Mesendoderm (in vitro differentiated cells): ENCODE measurements at places on chromosomes 1 and 21.

DNA sequence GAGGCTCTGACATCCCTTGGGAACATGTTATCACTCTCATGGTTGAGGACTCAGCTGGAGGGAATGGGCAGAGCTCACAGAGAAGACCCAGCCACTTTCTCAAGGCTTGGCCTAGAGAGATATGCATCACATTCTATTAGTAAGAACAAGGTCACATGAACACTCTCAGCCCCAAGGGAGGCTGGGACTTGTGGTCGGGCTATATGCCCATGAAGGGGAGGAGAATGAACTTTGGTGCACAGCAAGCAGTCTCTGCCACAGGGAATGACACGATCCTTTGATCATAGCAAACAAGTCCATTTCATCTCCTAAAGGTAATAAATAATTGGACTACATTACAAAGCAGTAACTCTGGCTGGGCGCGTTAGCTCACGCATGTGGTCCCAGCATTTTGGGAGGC lies 105.7 kb downstream of the SYF2 start:
- peak; percentile 31 for DNase-seq

DNA sequence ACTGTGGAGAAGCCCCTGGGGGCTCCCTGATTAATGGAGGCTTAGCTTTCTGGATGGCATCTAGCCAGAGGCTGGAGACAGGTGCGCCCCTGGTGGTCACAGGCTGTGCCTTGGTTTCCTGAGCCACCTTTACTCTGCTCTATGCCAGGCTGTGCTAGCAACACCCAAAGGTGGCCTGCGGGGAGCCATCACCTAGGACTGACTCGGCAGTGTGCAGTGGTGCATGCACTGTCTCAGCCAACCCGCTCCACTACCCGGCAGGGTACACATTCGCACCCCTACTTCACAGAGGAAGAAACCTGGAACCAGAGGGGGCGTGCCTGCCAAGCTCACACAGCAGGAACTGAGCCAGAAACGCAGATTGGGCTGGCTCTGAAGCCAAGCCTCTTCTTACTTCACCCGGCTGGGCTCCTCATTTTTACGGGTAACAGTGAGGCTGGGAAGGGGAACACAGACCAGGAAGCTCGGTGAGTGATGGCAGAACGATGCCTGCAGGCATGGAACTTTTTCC lies 24.8 kb downstream of the PCSK9 start:
- no peak for DNase-seq

DNA sequence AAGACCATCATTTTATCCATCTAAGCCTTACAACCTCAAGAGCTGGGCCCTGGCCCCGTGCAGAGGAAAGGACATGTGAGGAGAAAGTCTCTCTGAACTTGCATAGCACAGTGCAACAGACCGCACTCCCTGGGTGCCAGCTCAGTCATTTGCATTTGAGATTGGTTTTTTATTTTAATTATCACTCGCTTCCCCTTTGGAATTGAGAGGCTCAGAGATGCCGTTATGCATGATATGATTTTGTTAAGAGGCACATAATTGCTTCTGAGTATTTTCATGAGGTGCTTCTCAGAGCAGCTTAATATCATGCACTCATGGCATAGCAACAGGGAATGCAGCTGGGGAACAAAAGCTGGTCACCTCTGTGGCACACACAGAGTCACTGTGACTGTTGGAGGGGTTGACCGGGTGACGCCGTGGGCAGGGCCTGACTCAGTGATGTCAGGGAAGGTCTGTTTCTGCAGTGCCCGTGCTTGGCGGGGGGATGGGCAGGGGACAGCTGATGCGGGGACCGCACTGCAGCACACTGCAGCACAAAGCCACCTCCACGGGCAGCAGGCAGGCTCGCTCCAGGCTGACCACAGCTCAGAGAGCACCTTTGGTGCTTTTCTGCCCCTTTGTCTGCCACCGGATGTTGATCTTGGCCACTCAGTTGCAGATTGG lies 43.2 kb upstream of the VAMP3 start:
- DNase-seq = no peak

- no peak for DNase-seq
These were observed 296.4 kb downstream of the PTPRU start for GRCh38 chr1:29532751-29533150.

DNA sequence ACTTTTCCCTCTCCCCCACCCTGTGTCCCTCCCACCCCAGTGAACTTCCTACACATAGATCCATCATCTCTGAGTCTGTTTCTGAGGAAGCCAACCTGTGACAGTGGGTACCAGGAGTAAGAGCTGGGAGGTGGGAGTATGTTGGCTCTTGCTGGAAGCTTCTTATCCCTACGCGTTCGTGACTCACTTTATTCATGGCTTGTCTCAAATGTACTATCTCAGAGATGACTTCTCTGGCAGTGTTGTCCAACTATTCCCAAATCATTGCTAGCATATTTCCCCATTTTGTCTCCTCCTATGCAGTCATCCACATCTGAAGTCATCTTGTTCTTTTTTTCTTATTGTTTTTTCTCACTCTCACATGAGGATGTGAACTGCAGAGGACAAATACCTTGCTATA lies 88.0 kb downstream of the HIVEP3 start:
- DNase-seq = no peak

- no peak for DNase-seq
These were observed 3.3 kb downstream of the NCMAP start for GRCh38 chr1:24558902-24559791.

- DNase-seq = no peak
These were observed 287.4 kb upstream of the LYPLAL1 start for GRCh38 chr1:218886101-218886871.

GRCh38 chr1:92916899-92917298 lies 44.4 kb downstream of the DIPK1A start:
- no peak for DNase-seq

DNA sequence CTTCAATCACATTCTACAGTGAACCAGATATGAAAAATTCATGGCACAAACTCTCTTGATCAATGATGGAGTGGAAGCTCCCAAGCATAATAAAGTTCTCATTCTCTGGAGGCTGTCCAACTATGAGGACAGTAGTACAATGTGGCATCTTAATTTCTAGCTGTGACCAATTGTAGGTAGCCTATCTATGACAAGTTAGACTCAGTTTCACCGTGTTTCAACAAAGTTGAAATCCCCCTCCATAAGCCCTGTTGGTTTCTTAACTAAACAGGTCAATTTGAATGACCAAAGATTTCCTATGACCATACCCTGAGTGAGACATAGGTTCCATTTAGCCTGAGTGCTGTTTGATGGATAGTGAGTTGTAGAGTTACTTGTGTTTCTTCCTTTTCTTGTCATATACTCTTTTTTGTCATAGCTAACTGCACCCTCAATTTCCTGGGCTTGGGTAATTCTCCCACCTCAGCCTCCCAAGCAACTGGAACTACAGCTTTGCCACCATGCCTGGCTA lies 11.8 kb downstream of the PATJ start:
- DNase-seq = no peak

- no peak for DNase-seq
These were observed 88.6 kb upstream of the PLXNA2 start for GRCh38 chr1:208332774-208333126.
